ENCODE measurements at places on chromosomes 13 and 19. TPM values are rescaled to one million over a fixed set of nuclear protein-coding genes. Genes with fewer than 3 reads are reported as not detected.
A peak's percentile ranks its signal among the peaks of the same experiment; 100 is the strongest.

Gene GPR183
- not detected for total RNA-seq

Gene NXNL1
- total RNA-seq: not detected

Gene CNFN
- total RNA-seq: not detected

Gene OVOL3
- total RNA-seq: not detected

Gene WDR87
- not detected for total RNA-seq

Gene PROSER3
- total RNA-seq: 7.2 TPM

Gene ADGRE1
- not detected for total RNA-seq

Gene UPK1A
- not detected for total RNA-seq

Gene S1PR4
- total RNA-seq: not detected

Gene SLC17A7
- 0.46 TPM for total RNA-seq

Gene MED29
- 32.8 TPM for total RNA-seq

Gene MISP3
- 0.34 TPM for total RNA-seq

- peak; percentile 11 for DNase-seq
Observed at GRCh38 chr13:52851137-52851962, 2.9 kb upstream of the PCDH8 start.

DNA sequence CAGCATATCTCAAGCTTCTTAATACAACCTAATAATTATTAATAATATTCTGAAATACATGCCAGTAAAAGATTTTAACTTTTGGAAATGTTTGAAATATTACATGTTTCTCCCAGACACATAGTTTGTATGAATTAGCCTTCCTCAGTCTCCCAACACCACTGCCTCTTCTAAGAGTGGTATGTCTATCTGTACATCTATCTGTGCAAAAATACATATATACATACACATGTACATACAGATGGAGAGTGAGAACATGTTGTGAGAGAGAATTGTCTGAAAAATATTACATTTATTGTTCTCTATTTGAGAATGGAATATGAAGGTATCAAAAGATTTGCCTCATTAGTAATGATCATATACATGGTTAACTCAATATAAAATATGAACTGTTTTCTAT is 1567.2 kb upstream of the PRR20A start:
- no peak for DNase-seq

GRCh38 chr13:98839856-98840769 is 87.6 kb upstream of the SLC15A1 start:
- peak; percentile 60 for DNase-seq

DNA sequence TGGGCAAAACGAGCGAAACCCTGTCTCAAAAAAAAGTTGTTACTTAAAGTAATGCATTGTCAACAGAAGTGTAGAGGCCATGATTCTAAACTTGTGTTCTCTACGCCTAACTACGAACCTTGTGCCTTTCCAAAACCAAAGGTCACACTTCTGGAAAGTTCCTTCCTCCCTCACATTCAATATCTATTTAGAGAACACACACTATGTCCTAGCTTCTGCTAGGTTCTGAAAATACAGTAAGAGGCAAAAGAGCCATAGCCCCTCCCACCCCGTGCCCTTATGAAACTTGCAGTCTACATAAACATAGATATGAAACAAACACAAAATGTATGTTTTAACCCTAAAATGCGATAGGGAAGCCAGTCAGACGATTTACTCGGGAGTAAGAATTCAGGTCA is 36.4 kb downstream of the RNF6 start:
- DNase-seq: no peak

- DNase-seq: no peak
Observed at GRCh38 chr19:8302357-8302691, 5.8 kb downstream of the CD320 start.

DNA sequence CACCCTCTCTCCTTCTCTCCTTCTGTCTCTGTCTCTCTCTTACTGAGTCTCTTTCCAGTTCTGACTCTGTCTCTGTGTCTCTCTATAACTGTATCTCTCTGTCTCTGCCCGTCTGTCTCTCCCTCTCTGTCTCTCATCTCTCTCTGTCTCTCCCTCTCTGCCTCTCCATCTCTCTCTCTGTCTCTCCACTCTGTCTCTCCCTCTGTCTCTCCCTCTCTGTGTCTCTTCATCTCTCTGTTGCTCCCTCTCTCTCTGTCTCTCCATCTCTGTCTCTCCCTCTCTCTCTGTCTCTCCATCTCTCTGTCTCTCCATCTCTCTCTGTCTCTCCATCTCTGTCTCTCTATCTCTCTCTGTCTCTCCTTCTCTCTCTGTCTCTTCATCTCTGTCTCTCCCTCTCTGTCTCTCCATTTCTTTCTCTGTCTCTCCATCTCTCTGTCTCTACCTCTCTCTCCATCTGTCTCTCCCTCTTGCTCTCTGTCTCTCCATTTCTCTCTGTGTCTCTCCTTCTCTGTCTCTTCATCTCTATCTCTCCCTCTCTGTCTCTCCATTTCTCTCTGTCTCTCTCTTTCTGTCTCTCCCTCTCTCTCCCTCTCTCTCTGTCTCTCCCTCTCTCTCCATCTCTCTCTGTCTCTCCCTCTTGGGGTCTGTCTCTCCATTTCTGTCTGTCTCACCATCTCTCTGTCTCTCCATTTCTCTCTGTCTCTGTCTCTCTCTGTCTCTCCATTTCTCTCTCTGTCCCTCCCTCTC is 3.3 kb upstream of the MEIS3 start:
- no peak for DNase-seq

- DNase-seq: no peak
Observed at GRCh38 chr13:97226013-97226412, 3.9 kb downstream of the MBNL2 start.

DNA sequence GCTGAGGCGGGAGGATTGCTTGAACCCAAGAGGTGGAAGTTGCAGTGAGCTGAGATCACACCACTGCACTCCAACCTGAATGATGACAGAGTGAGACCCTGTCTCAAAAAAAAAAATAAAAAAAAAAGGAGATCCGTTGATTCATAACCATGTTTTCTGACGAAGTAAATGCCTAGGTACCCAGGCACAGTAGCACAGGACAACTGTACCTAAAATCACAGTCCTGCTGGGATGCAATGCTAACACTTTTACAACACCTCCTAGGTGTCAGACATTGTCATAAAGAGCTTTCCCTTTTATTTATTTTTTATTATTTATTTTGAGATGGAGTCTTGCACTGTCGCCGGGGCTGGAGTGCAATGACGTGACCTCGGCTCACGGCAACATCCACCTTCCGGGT is 2.5 kb upstream of the TTC9B start:
- no peak for DNase-seq

- DNase-seq: peak; percentile 15
Observed at GRCh38 chr19:10975374-10976130, 14.7 kb downstream of the SMARCA4 start.

DNA sequence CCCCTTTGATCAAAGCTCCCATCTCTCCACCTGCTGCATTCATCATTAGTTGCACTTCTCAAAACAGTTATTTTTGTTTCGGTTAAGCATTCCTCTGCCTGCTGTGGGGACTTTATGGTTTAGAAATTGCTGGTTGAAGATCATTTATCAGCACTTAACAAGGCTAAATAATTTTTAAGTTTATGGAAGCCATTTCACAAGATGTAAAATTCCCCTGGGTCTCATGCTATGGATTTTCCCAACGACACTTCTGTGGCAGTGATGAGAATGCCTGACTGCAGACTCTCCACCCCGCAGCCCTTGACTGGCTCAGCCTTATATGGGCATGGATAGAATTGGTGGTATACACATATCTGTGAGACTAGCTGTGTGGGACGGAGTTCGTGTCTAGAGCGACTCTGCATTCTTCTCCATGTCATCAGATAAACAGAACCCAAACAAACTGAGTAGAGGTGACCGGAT is 52.8 kb downstream of the COL4A2 start:
- no peak for DNase-seq

DNA sequence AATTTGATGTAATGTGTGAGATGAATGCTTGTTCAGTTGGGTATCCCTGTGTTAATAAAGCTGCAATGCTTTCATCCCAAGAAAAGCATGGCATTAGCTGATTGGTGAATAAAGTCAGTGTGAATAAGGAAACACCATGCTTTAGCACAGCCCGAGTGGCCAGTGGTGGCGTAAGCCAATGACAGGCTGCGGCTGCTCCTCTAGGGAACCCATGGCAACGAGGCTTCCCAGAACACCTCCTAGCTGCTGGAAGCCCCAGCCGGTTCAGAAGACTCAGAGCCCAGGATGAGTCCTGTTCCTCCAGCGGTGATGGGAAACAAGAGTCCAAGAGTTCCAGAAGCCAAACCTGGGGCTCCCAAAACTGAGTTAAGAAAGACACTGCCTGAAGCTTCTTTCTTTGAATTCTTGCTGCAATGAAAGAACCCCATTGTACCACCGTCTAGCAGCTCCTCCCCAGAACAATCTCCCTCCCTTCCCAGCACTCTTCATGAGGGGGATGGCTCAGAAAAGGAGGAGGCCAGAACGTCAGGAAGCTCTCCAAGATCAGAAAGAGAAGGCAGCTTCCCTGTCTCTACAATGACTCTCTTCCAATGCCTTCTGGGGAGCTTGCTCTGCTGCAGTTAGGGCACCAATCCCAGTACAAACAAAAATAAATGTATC is 58.2 kb downstream of the TSHZ3 start:
- no peak for DNase-seq

DNA sequence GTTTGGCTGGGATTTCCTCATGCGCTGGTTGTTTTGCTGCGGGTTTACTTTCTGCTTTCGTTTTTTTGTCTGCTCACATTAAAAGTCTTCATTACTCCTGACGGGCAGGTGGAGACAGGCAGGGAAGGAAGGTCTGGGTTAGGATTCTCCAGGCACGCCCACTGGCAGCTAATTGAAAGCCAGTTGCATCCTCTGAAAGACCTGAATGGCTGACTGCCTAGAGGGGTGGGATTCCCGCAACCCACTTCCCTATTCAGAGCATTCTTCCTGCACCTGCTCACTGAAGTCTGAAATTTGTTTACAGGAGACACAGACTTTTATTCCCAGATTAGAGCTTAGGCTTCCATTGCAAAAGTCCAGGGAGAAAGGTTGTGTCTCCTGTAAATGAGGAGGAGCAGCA is 172.0 kb downstream of the UQCRFS1 start:
- DNase-seq: no peak

DNA sequence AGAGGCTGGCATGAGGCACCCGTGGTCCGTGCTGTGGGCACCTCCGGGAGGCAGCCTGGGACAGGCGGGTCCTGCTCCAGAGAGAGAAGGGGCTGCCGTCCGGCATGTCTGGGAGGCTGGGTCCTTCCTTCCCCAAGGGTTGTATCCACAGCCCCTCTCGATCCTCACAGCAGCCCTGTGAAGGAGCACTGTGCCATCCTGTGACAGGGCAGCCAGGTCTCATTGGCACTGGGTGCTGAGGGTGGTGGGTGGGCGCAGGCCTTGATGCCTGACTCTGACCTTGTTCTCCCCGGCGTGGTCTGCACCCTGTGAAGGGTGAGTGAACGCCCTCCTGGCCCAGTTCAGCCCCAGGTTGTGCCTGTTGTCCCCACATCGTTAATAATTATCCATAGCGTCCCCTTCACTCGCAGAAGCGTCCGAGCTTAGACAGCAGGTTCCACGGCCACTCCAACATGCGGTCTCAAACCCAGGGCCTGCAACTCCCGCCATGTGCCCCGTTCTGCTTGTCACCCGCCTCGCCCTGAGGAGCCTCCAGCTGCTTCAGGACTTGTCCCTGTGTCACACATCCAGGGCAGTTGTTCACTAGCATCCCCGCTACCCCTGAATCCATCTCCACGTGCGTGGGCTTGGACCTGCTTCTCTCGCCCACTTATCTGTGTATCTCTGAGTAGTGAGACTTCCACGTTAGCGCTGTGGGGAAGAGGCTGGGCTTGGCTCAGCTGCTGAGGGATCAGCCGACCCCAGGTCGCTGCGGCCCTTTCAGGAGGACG is 10.6 kb downstream of the ATP11A start:
- DNase-seq: no peak

DNA sequence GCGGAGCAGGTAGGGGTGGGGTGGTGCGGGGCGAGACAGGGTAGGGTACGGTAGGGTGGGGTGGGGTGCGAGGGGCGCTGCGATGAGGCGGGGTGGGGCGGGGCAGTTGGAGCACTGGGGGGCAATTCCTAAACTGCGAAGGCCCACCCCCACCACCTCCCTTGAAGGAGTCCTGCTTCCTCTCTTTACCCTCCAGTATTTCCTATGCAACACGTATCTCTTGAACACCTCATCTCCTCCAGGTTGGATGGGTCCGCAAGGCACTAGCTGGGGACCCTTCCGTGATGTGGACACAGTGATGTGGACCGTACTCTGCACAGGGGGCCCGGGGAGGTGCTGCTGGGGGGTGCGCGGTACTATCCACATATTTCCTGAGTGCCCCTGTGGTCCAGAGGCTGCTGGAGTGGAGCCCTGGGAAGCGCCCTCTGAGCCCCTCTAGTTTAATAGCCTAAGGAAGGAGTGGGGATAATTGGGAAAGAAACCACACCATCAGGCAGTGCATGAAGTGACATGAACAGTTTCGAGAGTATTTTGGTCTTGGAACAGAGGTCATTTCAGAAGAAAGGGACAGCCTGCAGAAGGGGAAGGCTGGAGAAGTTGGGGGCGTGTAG is 1.1 kb downstream of the IL17D start:
- DNase-seq: no peak

DNA sequence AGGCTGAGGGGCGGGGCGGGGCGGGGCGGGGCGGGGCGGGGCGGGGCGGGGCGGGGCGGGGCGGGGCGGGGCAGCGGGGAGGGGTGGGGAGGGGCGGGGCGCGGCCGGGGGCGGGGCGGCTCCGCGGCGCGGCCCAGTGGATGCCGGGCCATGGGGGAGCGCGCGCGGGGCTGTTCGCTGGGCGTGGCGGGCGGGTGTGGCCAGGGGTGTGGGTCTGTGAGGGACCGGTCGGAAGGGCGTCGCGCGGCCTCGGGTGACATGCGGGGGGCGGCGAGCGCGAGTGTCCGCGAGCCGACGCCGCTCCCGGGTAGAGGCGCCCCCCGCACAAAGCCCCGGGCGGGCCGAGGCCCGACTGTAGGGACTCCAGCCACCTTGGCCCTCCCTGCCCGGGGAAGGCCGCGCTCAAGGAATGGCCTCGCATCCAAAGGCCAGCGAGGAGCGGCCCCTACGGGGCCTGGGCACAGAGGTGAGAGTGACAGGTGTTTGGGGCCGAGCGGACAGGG is at the start of gene ZFP28:
ZFP28 (plus strand) TSS at position 188 of the 503 bp plus-strand sequence; CDS start at position 259, 71 bp downstream.
- DNase-seq: no peak

GRCh38 chr19:52227196-52227940 is 37.5 kb downstream of the PPP2R1A start:
- DNase-seq: no peak

DNA sequence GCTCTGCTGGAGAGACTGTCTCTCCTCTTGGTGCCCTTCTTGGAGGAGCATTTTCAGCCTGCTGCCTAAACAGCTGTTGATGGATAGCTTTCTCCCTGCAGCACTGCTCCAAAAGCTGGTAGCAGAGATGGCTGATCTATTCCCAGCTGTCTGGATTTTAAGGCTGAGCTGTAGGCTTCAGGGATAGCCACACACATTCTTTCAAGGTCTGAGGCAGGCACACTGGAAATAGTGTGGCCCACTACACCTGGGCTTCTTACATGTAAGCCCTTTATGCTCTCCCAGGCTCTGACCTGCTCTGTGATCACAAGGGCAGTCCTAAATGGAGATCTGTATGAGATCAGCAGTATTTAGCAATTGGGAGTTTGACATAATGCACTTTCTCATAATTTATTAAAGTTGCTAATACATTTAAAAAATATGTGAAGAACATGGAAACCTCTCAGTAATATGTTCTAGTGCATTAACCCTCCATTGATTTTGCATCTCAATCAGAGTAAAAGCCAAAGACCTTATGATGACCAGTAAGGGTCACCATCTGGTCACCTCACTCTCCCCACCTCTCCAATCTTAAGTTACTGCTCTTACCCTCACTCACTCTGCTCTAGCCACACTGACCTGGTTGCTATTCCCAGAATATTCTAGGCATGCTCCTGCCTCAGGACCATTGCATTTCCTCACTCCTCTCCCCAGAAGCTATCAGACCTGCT is 91.6 kb downstream of the MBNL2 start:
- DNase-seq: no peak

Measured in LHCN-M2 (cell line).